ENCODE measurements at places on chromosomes 5 and 9.

DNA sequence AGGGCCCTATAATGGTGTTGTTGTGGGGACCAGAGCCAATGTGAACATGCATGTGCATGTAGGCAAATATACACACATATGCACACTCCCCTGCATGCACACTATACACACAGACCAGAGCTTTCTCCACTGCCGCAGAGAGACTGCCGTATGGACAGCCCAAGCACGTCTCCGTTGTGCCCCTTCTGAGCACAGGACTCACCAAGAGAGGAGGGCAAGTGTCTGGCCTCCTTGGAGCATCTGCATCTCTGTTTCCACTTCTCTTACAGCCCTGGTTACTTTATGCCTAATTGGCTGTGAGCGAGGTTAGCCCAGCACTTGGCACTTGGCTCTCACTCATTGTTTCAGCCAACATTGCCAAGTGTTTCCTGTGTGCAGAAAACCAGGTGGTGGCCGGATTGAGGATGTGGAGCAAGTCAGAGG, 30.4 kb downstream of the CSF2 start:
- DNase-seq = no peak

DNA sequence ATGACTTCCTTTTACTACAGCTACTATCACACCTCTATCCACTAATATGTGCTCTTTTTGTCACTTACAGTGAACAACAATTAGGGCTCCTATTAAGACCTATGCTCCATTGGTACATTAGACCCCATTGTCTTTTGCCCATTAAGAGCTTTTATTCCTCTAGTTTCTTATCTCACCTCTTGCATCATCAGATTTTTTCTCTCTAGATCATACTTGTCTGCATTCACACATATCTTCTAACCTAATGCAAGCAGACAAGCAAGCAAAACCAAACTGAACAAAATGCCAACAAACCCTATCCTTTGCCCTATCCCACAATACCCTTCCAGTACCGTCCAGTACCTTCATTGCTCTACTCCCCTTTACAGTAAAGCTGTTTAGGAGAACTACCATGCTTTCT, 10.1 kb upstream of the RBM27 start:
- no peak for DNase-seq

DNA sequence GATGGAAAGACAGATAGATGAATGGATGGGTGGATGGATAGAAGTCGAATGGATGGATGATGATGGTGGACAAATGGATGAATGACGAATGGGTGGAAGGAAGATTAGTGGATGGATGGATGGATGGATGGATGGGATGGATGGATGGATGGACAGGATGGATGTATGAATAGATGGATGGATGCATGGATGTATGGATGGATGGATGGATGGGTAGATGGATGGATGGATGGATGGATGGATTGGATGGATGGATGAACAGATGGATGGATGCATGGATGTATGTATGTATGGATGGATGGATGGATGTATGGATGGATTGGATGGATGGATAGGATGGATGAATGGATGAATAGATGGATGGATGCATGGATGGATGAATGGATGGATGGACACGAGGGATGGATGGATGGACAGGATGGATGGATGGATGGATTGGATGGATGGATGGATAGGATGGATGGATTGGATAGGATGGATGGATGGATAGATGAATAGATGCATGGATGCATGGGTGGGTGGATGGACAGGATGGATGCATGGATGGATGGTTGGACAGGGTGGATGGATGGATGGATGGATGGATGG, 52.4 kb downstream of the DUSP1 start:
- DNase-seq = no peak

DNA sequence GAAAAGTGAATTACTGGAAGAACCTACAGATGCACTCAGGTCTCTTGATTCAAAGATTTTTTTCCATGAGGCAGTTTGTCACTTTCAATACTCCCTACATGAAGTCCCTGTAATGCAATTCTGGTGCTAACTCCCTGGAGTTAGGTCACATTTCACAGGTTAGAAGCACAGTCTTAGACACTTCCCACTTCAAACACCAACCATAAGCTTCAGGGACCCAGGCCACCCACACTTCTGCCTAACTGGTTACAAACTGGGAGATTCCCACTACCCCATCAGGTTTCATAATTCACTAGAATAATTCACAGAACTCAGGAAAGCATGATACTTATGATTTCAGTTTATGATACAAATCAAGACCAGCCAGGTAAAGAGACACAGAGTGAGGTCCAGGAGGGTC, 29.0 kb upstream of the FOXI1 start:
- no peak for DNase-seq

GRCh38 chr9:106077731-106078130, 383.4 kb downstream of the TMEM38B start:
- no peak for DNase-seq

DNA sequence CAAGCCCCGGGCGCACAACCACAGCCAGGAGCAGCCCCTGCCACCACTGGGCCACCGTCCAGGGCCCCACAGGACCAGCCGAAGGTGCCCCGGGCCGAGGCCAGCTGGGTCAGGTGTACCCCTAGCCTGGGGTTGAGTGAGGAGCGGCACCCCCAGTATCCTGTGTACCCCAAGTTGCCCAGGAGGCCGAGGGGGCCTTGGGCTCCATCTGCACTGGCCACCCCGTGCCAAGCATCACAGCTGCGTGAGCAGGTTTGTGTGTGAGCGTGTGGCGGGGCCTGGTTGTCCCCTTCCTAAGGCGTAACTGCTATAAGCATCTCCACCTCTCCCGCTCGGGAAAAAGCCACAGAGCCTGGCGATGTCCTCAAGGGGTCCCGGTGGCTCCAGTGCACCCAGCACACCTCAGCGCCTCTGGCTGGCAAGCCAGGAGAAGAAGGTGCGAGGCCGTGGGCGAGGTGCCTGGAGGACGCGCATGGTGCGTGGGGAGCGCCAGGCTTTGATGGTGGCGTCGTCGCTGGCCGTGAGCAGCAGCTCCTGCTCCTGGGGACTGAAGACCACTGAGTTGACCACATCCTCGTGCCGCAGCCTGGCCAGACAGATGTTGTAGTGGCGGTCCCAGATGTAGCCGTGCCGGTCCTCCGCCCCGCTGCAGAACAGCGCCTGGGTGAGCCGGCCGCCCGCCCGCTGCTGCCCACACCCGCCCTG, 3.9 kb downstream of the FBXW5 start:
- DNase-seq = no peak
